ENCODE measurements at places on chromosomes 4 and X.

DNA sequence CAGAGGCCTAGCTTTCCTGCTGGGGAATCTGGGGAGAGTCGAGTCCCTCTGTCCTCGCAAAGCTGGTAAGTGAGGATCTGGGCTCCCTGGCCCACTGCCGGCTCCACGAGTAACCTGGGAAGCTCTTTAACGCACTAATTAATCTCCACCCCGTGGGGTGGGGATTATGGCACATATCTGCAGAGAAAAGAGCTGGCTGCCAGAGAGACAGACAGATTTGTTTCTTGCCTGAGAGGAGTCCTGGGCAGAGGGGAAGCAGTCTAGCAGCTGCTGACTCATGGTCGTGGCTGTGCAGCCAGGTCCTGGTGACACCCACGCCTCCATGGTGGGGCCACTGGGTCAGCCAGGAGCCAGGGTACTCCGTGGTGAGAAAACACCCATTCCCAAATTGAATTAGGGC is 14.0 kb downstream of the SORCS2 start:
- DNase-seq, result no peak

DNA sequence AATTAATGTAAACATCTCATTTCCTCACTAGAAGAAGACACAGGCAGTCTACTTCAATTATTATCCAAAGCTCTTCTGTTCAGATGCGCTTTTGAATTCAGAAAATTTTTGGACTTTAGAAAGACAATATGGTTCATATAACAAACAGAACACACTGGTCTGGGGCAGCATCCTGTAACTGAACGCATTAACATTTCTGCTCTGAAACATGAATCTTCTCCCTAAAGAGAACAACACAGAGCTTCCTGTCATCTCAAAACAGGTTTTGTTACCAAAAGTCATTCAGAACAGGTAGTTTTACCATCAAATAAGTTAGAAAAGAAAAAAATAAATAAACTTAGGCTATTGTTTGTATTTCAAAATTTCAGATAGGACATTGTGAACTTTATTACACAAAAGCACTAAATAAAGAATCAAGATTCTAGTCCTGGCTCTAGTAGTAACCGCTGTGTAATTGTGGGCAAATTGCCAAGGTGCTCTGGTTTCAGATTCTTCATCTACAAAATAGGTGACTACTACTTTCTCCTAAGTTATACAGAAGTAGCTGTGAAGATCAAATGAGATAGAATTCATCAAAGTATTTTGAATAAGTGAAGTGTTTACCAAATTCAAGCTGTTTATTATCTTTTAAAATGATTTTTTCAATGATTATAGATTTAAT is 252.3 kb upstream of the RASGEF1B start:
- DNase-seq, result no peak

DNA sequence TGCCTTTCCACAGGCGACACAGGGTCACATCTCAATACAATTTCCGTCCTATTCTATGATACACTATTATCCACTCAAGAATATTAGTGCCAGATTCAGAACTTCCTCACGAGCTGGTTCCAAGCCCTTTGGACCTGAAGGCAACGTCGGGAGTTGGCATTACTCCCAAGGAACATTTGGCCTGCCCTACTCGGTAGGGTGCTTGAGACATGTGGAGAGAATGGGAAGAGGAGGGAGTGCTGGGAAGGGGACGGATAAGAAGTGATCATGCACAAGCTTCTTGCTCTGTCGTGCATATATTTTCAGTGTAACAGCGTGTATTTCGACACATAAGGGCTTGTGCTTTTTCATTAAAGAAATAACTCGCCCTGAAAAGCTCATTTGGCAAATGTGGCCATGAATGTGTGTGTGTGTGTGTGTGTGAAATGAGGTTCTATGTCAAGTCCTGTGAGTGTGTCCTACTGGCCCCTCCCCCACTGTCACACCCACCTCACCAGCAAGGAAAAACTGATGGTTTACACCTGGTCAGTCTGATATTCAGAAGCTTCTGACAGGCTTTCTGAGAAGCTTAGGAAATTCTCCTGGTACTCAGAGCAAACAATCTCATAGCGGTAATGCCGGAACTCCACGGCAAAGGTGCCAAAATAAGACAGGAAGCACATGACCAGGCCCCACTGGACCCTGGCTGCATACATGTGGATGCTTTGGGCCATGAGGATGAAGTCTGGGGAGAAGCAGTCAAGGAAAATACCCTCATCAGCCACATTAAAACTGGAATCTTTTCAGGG is 54.8 kb downstream of the ENOPH1 start:
- DNase-seq, result no peak

DNA sequence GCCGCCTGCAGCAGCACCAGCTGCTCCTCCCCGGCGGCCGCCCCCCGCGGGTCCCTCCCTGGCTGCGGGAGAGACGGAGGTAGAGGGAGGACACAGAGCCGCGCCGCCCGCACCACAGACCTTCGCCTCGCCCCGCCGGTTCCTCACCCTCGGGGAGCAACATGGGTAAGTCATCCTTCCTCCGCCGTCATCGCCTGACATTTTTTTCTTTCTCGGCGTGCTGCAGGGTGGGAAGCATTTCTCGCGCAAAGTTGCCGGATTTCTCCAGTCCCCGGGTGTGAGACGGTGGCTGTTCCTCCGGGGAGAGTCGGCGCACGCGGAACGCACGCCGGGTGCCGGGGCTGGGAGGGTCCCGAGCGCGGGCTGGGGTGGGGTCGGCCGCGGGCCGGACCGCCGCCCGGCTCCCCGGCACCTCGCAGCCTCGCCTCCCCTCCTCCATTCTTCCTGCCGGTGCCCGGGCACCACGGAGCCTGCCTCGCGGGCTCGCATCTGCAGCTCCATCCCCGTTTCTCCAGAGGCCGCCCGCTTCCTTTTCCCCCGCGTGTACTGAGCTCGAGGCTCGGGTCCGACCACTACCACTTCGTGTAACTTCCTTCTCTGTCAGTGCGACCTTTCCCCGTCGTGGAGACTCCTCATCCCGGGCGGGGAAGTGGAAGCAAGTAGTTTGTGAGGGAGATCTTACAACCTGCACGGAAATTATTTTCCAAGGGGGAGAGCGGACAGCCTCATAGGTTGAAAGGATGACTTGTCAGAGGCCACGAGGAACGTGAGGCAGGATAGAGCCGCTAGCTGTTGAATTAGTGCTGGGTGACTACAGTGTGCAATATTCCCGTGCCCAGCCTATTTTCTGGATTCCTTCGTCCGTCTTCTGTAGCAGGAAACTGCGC is 464 bp downstream of the RAP1GDS1 start:
- DNase-seq, result peak; percentile 71

- DNase-seq, result no peak
Measured at GRCh38 chr4:20624793-20625374, 75.4 kb upstream of the PACRGL start.

GRCh38 chrX:53321230-53321942 is 40.0 kb upstream of the IQSEC2 start:
- DNase-seq, result no peak

GRCh38 chrX:85851418-85851817 is 195.9 kb downstream of the CHM start:
- DNase-seq, result no peak

- DNase-seq, result no peak
Measured at GRCh38 chrX:44282753-44283152, 60.7 kb downstream of the EFHC2 start.

DNA sequence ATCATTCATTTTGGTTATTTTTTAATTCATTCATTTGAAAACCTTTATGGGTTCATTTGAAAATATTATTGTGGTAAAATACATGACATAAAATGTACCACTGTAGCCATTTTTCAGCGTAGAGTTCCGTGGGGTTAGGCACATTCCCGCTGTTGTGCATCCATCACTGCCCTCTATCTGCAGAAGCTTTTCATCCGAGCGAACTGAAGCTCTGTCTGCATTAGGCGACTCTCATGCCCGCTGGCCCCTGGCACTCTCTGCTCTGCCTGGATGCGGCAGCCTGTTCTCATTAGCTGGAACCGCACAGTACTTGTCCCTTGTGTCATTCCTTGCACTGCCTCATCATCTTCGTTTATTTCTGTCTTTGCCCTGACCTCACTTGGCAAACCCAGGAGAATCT is 17.5 kb downstream of the CFAP99 start:
- DNase-seq, result no peak

DNA sequence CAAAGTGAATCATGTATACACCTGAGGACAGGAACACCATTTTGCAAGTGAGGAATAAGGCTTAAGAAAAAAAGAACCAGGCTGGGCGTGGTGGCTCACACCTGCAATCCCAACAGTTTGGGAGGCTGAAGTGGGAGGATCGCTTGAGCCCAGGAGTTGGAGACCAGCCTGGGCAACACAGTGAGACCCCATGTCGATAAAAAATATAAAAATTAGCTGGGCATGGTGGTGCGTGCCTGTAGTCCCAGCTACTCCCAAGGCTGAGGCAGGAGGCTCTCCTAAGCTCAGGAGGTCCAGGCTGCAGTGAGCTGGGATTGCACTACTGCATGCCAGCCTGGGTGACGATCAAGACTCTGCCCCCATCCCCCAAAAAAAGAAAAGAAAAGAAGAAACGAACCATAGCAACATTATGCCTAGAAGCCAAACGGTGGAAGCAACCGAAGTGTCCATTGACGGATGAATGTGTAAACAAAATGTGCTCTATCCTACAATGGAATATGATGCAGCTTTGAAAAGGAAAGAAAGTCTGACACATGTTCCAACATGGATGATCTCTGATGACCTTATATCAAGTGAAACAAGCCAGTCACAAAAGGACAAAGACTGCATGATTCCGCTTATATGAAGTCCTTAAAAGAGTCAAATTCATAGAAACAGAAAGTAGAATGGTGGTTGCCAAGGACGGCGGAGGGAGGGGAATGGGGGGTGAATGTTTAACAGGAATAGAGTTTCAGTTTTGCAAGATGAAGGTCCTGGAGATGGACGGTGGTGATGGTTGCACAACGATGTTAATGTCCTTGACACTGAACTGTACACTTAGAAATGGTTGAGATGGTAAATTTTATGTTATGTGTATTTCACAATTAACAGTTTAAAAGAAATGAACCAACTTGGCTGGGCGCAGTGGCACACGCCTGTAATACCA is 8.6 kb upstream of the KIAA0232 start:
- DNase-seq, result no peak

- no peak for DNase-seq
Measured at GRCh38 chr4:31445526-31445925, 725.4 kb downstream of the PCDH7 start.

DNA sequence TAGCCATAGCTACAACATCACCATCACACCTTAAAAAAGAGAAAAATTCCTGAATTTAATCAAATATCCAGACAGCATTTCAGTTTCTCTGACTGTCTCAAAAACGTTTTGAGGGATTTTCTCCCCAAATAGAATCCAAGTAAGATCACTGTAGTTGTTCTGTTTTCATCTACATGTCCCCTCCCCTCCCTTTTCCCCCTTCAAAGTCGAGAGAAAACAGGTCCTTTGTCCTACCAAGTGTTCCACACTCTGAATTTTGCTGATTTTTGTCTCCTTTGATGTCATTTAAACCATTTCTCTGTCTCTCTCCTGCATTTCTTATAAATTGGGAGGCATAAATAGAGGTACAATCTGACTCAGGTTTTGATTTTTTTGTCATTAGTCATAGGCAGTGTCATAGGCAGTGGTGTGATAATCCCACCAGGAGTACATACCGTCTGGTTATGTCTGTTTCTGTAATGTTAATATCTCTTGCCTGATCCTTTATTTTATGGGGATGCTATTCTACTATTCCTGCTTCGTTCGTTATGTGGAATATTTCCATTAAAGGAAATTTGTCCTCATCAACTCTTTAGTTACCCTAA is 348.6 kb downstream of the PTTG2 start:
- DNase-seq, result no peak

DNA sequence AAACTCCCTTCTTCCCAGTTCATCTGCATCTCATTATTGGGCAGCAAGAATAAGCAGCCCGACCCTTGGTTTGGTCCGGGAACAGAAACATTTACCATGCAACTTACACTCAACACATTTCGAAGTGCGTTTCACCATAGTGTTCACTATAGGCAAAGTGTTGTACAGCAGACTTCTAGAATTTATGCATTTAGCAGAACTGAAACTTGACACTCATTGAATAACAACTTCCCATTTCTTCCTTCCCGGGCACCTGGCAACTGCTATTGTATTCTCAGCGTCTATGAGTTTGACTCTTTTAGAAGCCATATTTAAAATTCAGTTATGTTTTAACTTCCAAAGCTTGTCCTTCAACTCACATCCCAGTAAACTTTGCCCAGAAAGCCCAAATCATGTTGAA is 840.6 kb downstream of the NLGN4X start:
- no peak for DNase-seq

DNA sequence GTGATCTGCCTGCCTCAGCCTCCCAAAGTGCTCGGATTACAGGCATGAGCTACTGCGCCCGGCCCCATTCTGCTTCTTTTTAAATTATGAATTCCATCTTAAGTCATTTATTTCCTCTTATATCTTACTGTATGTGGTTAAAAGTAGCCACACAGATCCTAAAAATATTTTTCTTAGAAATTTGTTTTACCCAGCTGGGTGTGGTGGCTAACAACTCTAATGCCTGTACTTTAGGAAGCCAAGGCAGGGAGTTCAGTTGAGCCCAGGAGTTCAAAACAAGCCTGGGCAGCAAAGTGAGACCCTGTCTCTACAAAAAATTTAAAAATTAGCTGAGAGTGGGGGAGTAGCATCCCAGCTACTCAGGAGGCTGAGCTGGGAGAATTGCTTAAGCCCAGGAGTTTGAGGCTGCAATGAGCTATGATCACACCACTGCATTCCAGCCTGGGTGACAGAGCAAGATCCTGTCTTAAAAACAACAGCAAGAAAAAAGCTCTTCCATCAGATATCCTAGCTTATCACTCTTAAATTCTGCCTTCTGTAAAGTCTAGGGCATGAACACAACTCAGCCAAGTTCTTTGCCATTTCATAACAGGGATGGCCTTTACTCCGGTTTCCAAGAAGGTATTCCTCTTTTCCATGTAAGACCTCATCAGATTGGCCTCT is 15.1 kb upstream of the AFF1 start:
- DNase-seq, result no peak

GRCh38 chr4:156754832-156755570 is 216.6 kb downstream of the PDGFC start:
- no peak for DNase-seq

DNA sequence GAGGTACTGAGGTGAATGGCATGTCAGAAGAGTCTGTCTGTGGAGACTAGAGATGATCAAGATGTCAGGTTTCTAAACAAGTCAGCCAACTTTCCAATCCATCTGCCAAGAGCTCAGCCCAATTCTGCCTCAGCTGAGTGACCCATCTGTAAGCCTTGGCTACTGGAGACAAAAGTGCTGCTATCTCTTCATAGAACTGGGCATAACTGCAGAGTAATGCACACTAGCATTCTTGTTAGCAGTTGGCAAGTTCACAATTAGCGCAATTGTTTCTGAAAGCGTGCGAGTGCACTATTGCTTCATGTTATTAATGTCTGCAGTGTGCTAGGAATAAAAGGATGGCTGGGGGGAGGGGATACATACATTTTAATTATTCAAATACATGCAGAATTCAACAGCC is 32.9 kb upstream of the SH3D19 start:
- DNase-seq, result no peak

GRCh38 chr4:791898-792625 is 33.9 kb downstream of the CPLX1 start:
- DNase-seq, result no peak

DNA sequence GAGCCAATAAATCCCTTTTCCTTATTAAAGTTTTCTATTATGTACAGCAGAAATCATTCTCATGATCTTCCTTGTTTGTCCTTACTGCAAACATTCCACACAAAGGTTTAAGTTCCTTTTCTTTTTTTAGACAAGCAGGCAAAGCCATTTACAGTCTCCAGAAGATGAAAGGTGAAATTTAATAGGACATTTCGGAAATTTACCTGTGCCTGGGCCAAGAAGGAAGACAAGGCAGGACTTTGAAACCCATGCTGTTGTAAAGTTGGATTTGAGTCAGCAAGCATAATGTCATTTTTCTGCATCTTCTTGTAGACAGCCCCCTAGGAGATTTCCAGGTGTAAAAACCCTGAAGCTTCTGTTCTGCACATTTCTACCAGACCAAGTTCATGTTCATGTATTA is 188.1 kb downstream of the PAPSS1 start:
- DNase-seq, result no peak

All from central memory CD8-positive, alpha-beta T cell (primary cell).